ENCODE measurements at places on chromosomes 1 and 21.

DNA sequence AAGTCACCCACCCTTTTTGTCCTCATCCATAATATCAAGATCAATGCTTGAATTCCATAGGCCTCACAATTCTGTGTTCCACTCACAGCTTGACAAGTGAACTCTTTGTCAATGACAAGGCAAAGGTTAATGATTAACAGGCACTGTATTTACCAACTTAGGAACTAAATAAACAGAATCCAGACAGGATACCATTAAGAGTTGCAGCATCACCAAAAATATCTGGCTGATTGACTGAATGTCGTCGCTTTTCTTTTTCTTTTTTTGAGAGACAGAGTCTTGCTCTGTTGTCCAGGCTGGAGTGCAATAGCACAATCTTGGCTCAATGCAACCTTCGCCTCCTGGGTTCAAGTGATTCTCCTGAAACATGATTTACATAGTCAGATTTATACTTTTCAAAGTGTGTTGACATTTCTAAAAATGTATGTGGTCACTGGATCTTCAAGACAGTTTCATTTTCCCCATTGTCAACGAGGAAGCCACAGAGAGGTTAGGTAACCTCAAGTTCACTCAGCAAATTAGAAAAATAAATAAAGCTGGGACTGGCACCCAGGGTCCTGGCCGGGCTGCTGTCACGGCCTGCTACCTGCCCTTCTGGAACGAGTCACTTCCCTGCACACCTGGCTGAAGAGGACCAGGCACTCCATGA, 81.0 kb downstream of the PDE9A start:
- no peak for DNase-seq

DNA sequence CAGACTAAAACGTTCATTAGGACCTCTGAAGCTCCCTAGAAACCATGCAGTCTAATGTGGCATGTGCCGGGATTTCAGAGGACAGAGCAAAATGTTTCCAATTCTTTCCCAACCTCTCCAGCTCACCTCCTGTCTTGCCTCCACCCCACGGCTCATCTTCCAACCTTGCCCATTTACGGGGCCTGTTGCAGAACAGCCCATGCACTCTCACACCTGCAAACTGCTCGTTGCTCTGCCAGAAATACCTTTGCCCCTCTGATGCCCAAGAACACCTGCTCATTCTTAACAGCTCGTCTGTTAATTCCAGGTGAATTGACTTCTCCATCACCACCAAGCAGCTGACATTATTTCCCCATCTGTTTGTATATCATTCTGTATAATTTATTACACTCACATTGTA, 53.9 kb upstream of the LBR start:
- no peak for DNase-seq

DNA sequence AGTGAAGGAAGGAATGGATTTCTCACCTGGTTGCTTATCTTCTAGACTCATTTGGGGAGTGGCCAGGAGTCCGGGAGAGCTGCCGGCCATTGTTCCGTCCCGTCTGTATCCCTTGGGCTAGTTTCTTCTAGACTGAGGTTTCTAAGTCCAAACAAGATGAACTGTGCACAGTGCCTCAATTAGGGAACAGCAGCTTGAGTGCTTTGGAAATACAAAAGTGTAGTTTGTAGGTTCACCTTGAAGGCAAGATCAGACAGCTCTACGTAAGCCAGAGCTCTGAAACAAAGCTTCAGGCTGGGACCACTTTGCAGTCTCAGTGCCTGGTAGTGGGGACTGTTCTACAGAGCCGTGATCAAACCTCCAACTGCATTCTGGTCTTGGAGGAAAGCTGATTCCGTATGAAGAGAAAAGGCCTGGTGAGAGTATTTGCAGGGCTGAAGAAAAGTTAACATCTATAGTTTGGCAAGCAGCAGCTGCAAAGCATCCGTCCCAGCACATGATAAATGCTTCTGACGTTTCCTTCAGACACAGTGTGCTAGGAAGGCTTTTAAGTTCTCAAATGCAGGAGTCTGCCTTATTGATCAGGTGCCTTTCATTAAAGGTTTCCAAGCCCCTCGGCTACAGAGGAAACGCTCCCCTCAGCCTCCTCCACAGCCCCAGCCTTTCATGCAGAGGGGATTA, 432.8 kb downstream of the KIF26B start:
- no peak for DNase-seq

- no peak for DNase-seq
Measured at GRCh38 chr21:45010096-45010495, 64.3 kb upstream of the ADARB1 start.

- no peak for DNase-seq
Measured at GRCh38 chr1:57134803-57135202, 169.0 kb upstream of the C8B start.

DNA sequence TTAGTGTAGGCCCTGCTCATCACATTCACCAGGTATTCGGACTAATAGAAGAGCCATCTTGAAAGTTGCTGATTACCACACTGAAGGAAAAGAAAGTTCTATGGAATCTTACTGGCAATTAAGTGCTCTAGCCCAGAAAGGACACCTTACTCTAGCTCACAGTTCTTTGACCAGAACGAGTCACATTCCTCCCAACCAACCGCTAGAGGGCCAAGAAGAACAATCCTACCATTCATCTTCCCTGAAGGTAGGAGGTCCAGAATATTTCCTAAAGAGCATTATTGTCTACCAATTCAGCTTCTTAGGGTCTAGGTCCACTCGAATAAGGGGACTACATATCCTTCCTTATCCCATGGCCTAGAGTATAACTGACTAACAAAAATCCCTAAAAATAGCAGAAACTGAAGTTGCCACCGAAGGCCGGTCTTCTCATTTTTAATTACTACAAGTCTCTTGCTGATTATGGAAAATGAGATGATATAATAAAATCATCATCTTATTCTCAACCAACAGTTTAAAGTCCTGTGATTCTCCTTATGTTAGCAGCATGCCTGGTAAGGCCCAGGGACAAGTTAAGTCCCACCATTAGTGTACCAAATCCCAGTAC, 2.7 kb upstream of the FMO1 start:
- no peak for DNase-seq

DNA sequence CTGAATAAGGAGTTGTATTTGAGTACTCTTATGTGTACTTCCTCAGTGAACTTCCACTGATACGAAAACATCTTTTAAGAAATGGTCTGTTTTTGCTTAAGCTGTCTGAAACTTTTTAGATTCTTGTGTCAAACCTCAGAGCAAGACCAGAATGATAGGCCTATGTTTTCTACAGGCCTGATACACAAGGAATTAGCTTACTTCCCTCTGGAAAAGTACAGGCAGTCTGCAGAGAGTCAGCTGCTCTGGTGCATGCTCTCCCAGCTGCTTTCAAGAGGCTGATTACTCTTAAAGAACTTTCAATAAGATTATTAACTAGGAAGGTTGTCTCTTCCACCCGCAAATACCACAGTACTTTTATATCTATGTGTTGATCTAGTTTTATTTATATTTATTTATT, 9.5 kb downstream of the SNX27 start:
- DNase-seq = no peak

DNA sequence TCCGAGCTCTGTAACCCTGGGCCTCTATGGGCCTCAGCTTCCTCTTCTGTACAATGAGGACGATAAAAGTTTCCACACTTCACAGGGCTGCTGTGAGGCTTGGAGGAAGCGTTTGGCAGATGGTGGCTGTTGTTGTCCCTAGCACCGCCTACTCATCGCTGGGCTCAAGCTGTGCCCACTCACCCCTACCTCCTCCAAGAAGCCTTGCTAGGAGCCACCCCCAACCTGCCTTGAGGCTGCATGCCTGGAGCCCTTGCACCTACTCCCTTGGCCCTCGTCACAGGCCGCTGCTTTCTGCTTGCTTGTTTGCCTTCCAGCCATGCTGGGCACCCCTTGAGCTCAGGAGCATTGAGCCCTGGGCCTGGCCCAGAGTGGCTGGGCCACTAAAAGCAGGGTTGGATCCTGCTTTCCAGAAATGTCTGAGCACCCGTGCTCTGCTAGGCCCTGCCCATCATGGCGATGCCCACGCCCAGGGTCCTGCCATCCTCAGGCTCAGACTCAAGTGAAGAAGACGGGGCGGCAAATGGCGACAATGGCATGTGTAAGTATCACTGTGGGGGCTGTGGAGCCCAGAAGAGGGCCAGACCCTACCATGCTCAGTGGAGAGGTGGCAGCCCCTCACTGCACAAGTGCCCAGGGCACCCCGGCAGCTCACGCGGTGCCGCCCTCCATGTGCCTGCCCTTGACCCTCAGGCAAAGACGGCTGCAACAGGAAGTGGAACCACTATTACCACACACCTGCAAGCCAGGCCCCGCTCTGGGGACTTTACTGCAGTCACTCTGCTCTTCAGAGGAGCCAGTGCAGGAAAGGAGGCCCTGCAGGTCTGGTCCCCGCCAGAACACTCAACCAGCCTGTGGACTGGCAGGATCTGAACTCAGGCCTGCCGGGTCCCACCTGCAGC, 9.5 kb downstream of the SH3BGRL3 start:
- no peak for DNase-seq

DNA sequence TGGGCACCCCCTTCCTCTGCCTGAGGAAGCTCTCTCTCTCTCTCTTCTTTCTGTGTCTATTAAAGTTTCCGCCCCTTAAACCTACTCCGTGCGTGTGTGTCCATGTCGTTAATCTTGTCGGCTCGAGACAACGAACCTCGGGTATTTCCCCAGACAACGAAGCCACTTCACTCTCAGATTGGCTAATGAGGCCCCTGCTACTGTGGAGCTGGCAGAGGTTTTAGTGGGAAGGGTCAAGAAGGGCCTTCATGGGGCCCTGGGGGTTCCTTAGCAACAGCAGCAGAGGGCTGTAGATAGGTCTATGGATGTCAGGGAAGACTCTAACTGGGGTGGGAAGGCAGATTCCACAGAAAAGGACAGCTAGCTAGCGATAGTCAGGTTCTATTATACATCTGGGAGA, 239.8 kb upstream of the RAB4A start:
- DNase-seq = no peak

DNA sequence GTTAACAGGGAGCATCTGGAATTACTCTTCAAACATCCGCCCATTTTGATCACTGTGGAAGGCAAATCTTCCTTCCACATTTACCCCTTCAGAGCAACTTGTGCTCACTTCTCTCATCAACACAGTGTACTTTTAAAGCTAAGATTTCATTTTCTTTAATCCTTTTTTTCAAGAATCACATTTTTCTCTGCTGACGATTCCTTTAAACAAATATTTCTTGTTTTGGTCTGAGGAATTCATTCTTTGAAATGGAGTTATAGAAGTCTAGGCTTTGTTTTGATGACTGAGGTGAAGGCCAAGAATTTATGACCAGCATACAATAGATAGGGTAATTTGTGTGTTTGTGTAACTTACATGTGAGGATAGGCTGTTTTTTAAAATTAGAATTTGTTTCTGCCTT, 25.6 kb downstream of the LRRC42 start:
- DNase-seq = no peak

DNA sequence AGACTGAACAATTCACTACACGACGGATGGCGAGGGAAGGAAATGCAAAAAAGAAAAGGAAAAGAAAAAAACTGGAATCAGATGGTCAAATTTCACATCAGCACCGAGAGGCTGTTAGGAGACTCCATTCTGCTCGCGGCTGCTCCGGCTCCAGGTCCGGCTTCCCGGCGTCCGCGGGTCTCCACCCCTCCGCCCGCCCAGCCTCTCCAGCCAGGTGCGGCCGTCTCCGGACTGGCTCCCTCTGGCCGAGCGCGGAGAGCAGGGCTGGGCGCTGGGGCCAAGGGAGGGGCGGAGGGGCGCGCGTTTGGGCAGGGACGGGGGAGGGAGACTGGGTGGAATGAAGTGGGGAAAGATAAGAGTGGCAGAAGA, 332 bp downstream of the KCNJ6 start:
- DNase-seq = no peak

All from NCI-H1092 (cell line).